ENCODE measurements at places on chromosomes 7 and 10. TPM values are rescaled to one million over a fixed set of nuclear protein-coding genes. Genes with fewer than 3 reads are reported as not detected.

- DNase-seq, result no peak
Observed at GRCh38 chr10:17464545-17464944, 10.2 kb upstream of the ST8SIA6 start.

MOGAT3 gene
- not detected for total RNA-seq

GRCh38 chr10:125200396-125200795 lies 40.0 kb upstream of the CTBP2 start:
- no peak for DNase-seq

SLC26A5 gene
- total RNA-seq, result not detected

DNA sequence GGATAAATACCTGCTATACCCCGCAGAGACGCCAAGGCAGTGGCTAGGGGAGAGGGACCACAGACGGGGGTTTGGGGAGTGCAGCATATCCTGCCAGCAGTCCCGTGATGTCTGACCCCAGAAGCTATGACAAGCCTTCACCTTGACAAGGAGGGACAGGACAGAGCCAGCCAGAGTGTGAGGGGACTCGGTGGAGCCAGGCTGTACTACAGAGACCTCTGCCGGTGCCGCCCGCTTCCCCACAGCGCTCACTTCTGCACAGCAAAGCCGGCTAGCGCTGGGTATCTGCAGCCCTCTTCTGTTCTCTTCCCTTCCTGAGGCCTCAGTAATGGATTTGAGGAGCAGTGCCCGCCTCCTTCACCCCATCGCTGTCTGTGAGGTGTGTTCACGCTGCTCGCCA lies 47.0 kb upstream of the PFKP start:
- DNase-seq, result no peak

DNA sequence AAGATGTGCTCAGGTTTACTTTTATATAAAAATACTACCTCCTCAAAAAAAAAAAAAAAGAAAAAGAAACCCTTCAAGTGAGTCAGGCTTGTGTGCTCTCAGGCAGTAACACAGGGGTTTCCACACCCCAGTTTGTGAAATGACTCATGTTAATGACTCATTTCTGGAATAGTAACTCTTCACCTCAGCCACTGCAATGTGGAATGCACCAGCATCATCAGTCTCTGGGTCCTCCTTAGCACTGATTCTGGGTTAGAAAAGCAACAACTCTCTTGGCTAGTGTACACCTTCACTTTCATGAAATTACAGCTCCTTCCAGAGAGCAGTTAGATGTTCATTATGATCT lies 110.6 kb downstream of the EMX2 start:
- no peak for DNase-seq

DNA sequence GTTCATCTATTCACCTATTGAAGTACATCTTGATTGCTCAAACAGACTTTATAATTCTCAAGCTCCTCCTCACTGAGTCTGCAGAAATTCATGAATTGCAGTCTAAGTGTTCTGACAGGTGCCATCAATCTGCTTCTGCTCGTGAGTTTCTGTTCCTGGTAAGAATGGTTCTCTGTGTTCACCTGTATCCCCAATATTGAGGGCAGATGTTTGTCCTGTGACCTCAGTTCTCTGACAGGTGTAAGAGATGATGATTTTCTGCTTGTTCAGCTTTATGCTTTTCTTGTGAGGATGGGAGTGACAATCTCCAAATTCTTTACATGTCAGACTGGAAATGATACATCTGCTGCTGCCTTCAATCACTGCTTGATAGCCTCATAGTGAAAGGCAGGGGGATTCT lies 736.9 kb upstream of the COBL start:
- no peak for DNase-seq

DNA sequence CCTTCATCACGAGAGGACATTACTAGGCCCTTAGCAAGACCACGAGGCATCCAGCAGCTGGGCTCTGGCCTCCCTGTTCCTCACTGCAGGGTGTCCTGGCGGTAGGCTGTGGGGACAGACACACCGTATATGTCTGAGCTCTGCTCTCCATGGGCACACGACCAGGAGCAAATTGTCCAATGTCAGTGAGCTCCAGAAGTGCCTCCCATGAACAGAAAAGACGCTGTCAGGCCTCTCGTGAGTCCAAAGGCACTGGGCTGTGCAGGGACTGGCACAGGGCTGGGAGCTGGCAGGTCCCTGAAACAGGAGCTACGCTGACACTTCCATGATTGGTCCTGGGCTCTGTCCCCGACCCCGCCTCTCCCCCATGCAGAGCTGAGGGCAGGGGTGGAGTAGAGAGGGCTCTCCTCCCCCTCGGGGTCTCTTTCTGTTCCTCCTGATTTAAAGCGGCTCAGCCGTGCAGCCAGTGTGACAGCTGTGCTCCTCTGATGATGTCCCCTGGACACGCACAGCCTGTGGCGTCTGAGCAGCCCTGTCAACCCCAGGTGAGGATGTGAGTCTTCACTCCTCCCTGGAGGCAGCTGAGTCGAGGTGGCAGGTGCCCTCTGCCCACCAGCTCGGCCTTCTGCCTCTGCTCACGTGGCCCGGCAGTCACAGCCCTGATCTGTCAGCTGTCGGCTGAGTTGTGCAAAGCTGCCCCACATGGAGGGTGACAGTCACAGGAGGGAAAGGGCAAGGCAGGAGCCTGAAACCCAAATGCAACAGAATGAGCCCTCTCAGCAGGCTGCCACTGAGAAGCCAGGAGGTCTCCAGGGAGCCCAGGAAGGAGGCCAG lies 13.0 kb downstream of the ANTXRL start:
- DNase-seq, result no peak

DNA sequence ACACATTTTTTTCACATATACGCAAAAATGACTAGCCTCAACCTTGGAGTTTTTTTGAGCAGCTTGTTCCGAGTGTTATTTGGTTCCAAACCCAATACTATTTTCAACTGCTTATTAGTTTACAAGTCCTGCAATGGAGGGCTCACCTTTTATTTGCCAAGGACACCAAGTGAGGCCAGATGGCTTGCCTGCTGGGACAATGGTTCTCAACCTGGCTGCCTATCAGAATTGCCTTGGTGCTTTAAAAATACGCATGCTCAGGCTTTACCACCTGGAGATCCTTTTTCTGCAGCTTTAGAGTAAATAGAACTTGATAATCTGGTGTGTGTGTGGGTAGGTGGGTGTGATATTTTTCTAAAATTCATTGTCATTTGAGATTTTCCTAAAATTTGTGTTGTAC lies 276.8 kb downstream of the MTERF1 start:
- no peak for DNase-seq

- DNase-seq, result no peak
Observed at GRCh38 chr10:77281719-77282118, 355.9 kb downstream of the KCNMA1 start.

GRCh38 chr10:113356794-113357680 lies 195.8 kb upstream of the HABP2 start:
- no peak for DNase-seq

NYAP1 gene
- total RNA-seq, result 0.21 TPM

- DNase-seq, result no peak
Observed at GRCh38 chr7:134995239-134996096, 9.2 kb downstream of the AGBL3 start.

- DNase-seq, result no peak
Observed at GRCh38 chr7:41107330-41107937, 595.5 kb downstream of the INHBA start.

GRCh38 chr7:143394068-143394467 lies 12.9 kb downstream of the ZYX start:
- DNase-seq, result no peak

GRCh38 chr10:102135956-102136526 lies 3.2 kb downstream of the PPRC1 start:
- DNase-seq, result no peak

DNA sequence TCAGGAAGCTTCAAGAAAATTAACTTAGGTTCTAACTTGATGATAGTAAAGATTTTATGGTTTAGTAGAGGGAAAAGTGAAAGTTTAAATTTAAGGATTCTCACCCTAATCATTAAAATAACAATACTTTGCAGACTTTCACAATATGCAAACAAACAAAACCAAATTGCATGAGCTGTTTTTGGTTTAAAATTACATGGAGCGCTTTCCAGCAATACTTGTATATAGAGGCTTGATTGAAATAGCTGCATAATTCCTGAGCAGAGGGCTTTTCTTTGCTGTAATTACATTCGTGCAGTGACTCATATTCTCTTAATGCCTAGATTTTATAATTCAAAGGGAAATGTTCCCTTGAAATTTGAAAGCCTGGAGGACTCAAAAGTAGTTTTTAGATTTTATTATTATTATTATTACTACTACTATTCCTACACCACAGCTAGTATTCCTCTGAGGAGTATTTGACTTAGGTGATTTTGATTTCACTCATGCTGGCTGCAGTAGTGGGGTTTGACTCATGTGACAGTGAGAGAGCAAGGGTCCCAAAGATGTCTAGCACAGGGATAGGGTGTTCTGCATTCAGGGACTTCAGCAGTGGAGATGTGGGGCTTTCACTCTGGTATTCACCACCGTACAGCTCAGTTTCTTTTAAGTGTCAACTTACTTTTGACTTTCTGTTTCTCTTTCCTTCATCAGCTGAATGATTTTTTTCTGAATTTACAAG lies 138.1 kb downstream of the ADAM22 start:
- DNase-seq, result no peak

RSPH10B2 gene
- total RNA-seq, result not detected

GRCh38 chr10:23345861-23346260 lies 1.3 kb upstream of the C10orf67 start:
- no peak for DNase-seq

PIK3CG gene
- 2.8 TPM for total RNA-seq

GRCh38 chr7:34471844-34472243 lies 186.2 kb upstream of the NPSR1 start:
- DNase-seq, result no peak

FAM25A gene
- total RNA-seq, result not detected

- peak; percentile 92 for DNase-seq
Observed at GRCh38 chr10:128854963-128855362, 612.1 kb upstream of the MGMT start.

DNA sequence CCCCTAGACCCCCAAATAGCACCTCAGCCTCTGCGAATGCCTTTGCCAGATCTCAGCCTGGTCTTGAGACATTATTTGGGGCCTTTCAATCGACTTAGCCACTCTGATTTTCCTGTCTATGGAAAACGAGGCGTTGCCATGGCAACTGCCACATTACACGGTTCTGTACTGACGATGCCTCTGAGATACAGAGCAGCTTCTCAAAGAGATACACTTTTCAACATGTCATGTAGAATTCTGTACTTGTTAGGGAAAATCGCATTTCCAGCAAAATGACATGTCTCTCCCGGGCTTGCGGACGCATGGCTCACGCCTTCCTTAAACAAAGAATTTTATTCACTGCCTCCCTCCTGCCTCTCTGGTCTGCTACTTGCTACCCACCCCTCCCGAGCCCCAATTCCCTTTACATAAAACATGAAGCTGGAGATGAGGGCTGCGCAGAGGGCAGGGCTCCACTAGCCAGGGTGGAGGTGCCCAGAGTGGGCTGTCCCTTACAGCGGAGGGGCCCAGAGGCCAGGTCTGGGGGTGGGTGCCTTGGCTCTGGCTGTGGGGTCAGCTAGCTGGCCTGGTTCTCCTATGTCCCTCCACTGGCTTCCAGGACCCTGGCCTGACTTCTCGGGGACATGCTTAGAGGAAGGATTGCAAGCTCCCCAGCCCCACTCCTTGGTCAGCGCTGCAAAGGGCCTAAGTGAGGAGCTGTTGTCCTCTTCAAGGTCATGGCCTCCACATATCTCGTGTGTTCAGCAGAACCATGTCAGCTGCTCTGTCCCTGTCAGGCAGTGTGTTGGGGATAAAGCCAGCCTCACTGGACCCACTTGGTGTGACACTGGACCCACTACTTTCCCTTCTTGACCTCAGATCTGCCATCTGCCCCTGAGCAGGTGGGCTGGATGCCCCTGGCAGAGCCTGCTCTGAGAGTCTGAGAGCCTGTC lies 342.5 kb downstream of the RPS24 start:
- DNase-seq, result no peak

DNA sequence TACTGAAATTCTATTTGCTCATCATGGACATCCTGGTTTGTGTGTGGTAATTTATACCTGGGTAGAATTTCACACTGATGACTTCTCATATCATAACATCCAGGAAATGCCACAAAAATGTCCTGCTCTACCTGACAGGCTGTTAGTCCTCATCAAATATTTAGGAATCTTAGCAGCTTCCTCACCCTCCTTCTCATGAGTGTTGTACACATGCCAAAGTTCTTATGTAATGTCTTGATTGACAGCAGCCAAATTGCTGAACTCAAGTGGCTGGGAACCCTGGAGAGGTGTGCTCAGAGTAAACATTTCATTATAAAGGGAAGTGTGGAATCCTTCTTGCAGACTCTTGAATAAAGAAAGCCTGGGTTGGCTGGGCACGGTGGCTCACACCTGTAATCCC lies 8.9 kb downstream of the EEPD1 start:
- DNase-seq, result no peak

FXYD4 gene
- total RNA-seq, result 0.42 TPM

MACC1 gene
- total RNA-seq, result not detected

DNA sequence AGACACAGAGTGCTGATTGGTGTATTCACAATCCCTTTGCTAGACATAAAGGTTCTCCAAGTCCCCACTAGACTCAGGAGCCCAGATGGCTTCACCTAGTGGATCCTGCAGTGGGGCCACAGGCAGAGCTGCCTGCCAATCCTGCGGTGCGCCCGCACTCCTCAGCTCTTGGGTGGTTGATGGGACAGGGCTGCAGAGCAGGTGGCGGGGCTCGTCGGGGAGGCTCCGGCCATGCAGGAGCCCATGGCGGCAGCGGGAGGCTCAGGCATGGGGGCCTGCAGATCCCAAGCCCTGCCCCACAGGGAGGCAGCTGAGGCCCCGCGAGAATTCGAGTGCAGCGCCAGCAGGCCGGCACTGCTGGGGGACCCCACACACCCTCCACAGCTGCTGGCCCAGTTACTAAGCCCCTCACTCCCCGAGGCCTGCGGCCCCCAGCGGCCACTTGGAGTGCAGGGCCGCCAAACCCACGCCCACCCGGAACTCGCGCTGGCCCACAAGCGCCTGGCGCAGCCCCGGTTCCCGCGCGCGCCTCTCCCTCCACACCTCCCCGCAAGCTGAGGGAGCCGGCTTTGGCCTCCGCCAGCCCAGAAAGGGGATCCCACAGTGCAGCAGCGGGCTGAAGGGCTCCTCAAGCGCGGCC lies 7.7 kb upstream of the BET1 start:
- DNase-seq, result no peak

GRCh38 chr7:146115548-146115850 lies 1.1 kb upstream of the CNTNAP2 start:
- DNase-seq, result no peak

GRCh38 chr10:21292763-21293517 lies 232.5 kb downstream of the SKIDA1 start:
- DNase-seq, result peak; percentile 86

PRR15 gene
- total RNA-seq, result 0.14 TPM
